ENCODE measurements at places on chromosomes 16 and 17.

DNA sequence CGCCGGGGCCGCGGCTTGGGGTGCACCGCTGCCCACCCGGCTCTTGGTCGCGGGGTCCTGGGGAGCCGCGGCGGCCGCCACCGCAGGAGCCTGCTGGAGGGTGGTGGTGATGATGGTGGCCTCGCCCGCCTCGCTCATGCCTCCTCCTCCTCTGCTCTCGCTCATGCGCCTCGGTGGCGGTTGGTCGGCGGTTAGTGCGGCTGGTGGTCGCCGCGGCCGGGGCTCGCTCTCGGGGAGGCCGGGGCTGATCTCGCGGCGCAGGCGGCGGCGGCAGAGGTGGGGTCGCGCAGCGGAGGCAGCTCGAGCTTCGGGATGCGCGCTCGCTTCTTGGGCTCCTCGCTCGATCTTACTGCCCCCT lies 41.6 kb downstream of the AHSP start:
- no peak for DNase-seq

GRCh38 chr17:77730376-77730775 lies 228.1 kb upstream of the TNRC6C start:
- no peak for DNase-seq

DNA sequence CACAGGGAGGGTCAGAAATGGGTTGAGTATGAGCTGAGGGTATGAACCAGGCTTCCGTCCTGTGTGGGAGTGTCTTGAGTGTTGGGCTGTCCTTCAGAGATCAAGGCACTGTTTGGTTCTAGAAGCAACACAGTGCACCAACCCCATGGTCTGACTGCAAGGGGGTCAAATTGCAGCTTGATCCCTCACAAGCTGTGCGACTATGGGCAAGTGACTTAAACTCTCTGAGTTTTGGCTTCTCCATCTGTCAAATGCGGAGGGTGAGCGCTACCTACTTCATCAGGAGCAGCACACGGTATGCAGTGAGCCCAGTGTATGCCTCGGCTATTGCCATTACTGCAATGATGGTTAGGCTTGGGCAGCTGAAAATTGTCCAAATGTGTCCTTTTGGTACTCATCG lies 21.0 kb downstream of the SEC14L5 start:
- no peak for DNase-seq

DNA sequence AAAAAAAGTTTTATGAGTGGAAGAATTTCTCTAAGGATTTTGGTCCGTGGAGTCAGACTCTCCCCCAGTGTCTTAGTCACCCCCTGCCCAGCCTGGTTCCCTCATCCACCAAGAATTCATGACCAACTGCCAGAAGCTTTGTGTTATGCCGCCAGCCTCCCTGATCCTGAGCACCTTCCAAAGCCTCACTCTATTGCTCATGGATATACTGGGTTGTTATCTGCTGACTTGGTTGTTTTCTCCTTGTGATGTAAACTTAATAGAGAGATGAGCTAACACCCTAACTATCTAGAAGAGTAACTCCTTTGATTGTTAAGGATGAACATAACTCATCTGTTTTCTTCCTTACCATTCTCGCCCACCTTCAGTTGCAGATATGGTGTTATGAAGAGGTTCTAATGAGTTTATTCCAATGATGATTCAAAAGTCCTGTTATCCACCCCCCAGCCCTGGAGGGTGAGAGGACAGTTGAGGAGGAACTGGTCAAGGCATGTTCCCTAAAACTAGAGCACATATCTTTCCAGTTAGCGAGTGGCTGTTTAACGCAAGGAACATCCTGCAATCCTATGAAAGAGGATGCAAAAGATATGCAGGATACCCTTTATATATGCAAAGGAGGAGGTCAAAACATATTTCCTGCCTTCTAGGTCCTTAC lies 1.5 kb upstream of the PSMD3 start:
- DNase-seq: no peak

All from dermis microvascular lymphatic vessel endothelial cell (primary cell).